GM04504 (cell line): ENCODE measurements at places on chromosomes 13 and 19.

DNA sequence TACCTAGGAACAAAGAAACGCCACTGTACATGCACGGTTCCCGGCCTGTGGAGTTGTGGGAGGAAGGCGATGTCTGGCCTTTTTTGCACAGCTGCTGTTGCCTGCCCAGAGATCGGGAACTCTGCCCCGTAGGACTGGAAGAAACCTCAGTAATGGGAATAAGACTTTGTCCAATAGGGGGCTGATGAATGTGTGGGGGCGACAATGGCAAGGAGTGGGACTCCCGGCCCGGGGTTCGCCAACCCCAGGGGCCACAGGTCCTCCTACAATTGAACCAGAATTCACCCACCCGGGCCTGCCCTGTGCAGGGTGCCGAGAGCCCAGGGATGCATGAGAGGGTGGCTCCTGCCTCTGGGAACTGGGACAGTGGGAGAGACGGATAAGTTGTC lies 2.0 kb upstream of the CEBPA start:
- DNase-seq, result no peak

DNA sequence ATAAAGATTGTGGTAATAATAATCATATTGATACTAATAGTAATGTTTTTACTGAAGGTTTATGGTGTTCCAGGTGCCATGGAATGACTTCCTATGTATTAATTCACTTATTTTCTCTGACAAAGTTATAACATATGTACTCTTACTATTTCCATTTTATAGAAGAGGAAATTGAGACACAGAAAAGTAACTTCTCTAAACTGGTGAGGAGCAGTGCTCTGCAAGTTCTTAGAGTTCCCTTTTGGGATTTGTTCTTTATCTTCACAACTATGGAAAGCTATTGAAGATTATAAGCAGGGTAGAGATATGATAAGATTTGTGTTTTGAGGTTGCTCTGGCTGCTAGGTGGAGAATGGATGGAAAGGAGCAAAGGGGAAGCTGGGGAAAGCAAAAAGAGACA lies 83.9 kb upstream of the OLFM4 start:
- no peak for DNase-seq

DNA sequence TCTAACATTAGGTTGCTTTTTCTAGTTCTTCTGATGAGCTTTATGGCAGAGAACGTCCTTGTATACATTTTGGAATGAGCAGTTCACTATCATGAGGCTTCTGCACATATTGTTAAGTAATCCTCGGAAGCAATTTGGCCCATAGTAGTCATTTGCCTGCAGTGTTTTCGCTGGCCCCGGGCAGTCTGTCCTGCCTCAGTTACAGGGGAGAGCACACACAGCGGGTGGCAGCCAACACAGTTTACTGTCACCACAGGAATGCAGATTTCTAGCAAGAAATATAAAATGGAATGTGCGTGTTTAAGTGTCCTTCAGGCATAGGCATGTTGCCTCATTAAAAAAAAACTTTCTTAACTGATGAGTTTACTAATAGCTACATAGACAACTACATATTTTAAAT lies 71.5 kb upstream of the GJB6 start:
- DNase-seq, result peak; percentile 7

GRCh38 chr13:44930963-44931623 lies 58.2 kb downstream of the NUFIP1 start:
- DNase-seq, result peak; percentile 19

- no peak for DNase-seq
Observed at GRCh38 chr19:35755550-35756376, 1.1 kb downstream of the HSPB6 start.

- no peak for DNase-seq
Observed at GRCh38 chr19:35859414-35859813, 2.7 kb downstream of the KIRREL2 start.

- DNase-seq, result no peak
Observed at GRCh38 chr13:21738630-21739029, 67.8 kb downstream of the FGF9 start.

- DNase-seq, result no peak
Observed at GRCh38 chr13:76350399-76350798, 535.8 kb downstream of the KCTD12 start.
